ENCODE measurements at places on chromosomes 4 and X. TPM values are rescaled to one million over a fixed set of nuclear protein-coding genes. Genes with fewer than 3 reads are reported as not detected.

DNA sequence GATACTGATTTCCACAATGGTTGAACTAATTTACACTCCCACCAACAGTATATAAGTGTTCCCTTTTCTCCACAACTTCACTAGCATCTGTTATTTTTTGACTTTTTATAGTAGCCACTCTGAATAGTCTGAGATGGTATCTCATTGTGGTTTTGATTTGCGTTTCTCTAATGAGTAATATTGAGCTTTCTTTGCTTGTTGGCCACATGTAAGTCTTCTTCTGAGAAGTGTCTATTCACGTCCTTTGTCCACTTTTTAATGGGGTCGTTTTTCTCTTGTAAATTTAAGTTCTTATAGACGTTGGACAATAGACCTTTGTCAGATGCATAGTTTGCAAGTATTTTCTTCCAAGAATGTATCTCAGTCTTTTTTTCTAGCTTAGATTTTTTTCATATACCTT is 10.0 kb downstream of the FBXW7 start:
- peak; percentile 35 for DNase-seq

GRCh38 chrX:111411557-111411956 is 435 bp downstream of the DCX start:
- no peak for DNase-seq

- peak; percentile 12 for DNase-seq
Measured at GRCh38 chrX:41759817-41760216, 35.8 kb downstream of the GPR82 start.

- DNase-seq: peak; percentile 9
Measured at GRCh38 chr4:135418353-135418752, 1216.8 kb upstream of the PABPC4L start.

GRCh38 chr4:47525154-47525819 is 40.2 kb downstream of the ATP10D start:
- DNase-seq: peak; percentile 92

DNA sequence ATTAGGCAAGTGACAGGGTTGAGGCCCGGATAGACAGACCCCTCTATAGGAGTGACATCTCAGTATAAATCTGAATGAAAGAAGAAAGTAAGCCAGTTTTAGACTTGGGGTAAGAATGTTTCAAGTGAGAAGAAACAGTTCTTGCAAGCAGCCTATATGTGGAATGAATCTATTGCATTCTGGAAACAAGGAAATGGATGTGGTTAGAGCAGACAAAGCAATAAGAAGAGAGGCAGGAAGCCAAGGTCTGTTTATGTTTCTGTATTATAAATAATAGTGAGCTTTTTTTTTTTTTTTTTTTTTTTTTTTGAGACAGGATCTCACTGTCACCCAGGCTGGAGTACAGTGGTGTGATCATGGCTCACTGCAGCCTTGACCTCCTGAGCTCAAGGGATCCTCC is 255.8 kb downstream of the UNC5C start:
- peak; percentile 28 for DNase-seq

DNA sequence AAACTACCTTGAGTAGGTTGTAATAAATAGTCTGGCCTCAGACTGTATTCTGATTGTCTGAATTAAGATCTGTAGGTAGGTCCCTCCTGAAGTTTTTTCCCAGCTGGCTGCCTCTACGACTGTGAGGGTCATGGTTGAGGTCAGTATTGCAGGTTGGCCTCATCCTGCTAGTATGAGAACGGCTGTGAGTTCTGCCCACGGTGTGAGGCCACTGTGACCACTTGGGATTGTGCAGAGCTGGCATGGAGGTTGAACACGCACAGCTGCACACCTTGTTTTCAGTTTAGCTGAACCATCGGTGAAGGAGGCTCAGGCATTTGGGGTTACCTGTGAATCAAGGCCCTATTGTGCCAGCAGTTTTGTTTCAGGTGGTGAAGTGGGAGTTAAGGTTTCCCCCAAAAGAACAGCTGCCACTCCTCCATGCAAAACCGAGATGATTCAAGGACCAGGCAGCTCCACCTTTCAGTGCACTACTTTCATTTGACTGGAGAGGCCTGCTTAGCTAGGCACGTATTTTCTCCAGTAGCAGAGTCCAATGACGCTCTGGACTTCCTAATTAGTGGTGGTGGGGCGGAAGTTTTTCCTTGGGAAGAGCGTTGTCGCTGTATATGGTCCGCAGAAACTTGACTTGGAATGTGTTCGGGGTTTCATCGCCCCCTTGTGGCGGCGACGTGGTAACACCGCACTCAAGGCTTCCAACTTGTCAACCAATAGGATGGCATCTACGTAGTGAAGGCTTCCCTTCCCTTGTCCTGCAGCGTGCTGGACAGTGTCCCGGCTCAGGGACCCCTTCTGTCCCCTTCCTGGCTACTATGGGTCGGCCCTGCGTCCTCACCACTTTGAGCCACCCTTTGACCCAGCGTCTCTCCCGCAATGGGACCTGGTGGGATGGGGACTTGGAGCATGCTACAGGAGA is 13.8 kb downstream of the CMC4 start:
- peak; percentile 80 for DNase-seq

GRCh38 chr4:37590016-37590415 is 96.2 kb downstream of the RELL1 start:
- no peak for DNase-seq

DNA sequence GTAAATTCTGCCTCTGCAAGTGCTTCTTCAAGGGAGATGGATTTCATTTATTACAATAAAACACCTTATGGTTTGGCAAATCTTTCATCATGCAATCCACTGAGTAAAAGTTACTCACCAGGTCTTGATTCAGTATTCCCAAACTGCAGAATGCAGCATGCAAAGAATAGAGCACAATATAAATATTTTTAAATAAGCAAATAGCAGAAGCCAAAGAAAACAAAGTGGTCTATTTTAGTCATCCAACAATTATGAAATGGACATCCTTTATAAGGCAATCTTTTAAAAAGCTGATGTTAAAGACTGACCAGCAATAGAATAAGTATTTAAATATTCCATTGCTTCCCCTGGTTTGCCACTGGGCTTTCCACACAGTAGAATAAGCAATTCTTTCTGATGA is 59.5 kb downstream of the SLC39A8 start:
- peak; percentile 1 for DNase-seq

- DNase-seq: no peak
Measured at GRCh38 chrX:47201345-47201944, 7.8 kb downstream of the UBA1 start.

DNA sequence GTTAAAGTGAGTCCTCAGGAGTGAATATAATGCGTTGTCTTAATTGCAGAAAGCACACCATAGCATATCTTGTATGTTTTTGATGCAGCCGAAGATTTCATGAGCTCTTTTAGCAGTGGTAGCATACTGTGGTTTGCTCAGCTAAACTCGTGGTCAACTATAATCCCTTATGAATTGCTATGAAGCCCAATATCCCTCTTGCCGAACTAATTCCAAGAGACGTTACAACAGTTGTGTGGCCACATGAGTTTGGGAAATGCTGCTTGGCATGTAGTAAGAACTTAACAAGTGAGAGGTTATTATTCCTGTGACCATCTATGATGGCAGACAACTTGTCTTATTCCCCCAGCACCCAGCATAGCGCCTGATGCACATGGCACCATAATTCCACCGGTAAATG is 30.7 kb downstream of the SYAP1 start:
- DNase-seq: no peak

GRCh38 chrX:48606091-48606490 is 8.8 kb downstream of the WDR13 start:
- DNase-seq: no peak

The GAGE1 gene
- total RNA-seq: not detected

The UNC5C gene
- total RNA-seq: 2.1 TPM

The EPGN gene
- total RNA-seq: not detected

The USP53 gene
- 8.7 TPM for total RNA-seq

All from M059J (cell line).